Stimulated activated CD8-positive, alpha-beta memory T cell treated with anti-CD3 and anti-CD28 coated beads, Interleukin-4, amount 100 ng/mL, for 4 hours (primary cell): ENCODE measurements at places on chromosomes 12 and 14.

- DNase-seq, result no peak
Observed at GRCh38 chr14:53924753-53925152, 31.9 kb downstream of the BMP4 start.

GRCh38 chr12:57452937-57453509 lies 2.1 kb upstream of the INHBE start:
- DNase-seq, result no peak

- DNase-seq, result no peak
Observed at GRCh38 chr12:70110085-70110484, 133.1 kb upstream of the CNOT2 start.

DNA sequence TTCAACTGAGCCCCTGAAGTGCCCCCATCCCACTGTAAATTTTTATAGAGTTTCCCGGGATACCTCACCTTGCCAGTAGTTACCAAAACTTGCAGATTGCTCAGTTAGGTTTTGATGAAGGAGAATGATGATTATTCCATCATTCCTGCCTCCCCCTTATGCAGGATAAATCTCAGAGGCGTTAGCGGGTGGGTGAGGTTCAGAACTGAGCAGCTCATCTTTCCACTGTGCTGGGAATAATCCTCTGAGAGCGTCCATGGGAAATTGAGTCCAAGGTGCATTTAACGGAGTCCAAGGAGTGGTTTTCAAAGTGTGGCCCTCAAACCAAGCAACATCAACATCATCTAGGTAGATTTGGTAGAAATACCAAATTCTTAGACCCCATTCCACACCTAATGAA lies 18.7 kb downstream of the ACSM4 start:
- no peak for DNase-seq

- no peak for DNase-seq
Observed at GRCh38 chr12:3036901-3037600, 40.1 kb upstream of the TSPAN9 start.

DNA sequence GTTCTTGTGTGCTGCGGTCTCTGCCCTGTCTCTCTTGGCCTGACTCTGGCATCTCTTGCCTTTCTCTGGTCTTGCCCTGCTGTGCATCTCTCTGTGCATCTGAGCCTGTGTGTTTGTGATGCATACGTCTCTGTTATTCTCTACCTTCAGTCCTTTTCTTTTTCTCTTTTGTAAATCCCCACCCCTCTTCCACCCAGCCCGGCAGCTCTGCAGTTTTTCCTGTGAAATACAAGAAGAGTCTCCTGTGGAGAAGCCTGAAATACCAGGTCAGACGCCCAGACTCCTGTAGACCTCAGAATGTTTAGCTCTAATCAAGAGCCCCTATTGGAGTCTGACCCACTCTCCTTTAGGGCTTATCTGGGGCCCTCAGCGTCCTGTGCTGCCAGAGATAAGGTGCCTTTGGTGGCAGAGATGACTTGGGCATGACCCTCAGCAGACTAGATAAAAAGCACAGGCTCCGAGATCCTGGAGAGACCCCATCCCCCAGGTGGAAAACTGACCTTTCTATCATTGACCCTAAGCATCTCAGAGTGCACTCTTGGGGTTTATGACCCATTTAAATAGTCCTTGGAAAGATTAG lies 167.5 kb upstream of the SRRM4 start:
- DNase-seq, result no peak

GRCh38 chr12:108514468-108514972 lies 557 bp upstream of the FICD start:
- no peak for DNase-seq

- DNase-seq, result no peak
Observed at GRCh38 chr12:101018540-101018939, 191.5 kb downstream of the SLC5A8 start.

DNA sequence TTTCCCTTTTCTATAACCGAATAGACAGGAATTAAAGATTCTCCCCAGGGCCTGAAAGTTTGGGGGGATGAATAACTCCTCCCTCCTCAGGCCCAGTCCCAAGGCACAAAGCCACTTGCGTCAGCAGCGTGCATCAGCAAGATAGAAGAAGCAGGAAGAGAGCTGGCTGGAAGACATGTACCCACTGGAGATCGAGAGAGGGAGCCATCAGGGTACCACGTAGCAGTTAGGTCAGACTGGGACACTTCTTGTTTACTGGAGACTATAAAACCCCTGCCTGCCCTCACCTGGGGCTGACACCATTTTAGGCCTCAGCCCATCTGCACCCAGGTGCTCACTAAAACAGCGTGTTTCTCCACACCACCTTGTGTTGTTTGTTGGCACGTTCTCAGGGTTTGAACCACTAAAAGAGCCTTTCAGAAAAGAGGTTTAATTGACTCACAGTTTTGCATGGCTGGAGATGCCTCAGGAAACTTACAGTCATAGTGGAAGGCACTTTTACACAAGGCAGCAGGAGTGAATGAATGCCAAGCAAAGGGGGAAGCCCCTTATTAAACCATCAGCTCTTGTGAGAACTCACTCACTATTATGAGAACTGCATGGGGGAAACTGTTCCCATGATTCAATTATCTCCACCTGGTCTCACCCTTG lies 93.2 kb downstream of the TMTC3 start:
- no peak for DNase-seq

DNA sequence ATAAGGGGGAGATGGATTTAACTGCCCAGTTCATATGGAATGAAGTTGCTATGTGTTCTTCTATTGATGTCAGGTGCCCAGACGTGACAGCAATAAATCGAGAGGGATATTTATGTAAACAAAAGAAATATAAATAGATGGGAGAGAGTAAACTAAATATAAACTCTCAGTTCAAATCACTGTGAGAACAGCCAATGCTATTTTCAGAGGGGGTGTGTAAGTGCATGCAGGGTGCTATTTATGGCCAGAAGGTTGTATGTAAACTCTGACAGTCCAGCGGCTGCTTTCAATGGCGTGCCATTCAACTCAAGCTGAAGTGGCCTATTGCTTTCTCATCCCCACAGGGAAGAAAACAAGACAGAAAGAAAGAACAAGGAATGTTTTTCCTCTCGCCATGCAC lies 127.2 kb downstream of the KCNA5 start:
- DNase-seq, result no peak

- no peak for DNase-seq
Observed at GRCh38 chr12:1448336-1448735, 146.0 kb downstream of the FBXL14 start.

DNA sequence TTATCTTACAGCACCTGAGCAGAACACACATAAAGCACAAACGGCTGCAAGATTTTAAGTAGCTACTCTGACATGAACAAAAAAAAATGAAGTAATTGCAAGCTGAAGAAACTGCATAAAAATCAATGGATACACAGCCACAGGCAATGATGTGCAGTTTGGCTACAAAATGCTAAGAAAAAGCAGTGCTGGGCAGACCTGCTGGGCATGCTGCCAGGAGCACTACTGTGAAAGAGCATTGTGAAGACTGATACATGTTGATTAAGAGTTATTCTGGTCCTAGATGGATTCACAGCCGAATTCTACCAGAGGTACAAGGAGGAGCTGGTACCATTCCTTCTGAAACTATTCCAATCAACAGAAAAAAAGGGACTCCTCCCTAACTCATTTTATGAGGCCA lies 20.1 kb upstream of the RTN1 start:
- DNase-seq, result no peak

DNA sequence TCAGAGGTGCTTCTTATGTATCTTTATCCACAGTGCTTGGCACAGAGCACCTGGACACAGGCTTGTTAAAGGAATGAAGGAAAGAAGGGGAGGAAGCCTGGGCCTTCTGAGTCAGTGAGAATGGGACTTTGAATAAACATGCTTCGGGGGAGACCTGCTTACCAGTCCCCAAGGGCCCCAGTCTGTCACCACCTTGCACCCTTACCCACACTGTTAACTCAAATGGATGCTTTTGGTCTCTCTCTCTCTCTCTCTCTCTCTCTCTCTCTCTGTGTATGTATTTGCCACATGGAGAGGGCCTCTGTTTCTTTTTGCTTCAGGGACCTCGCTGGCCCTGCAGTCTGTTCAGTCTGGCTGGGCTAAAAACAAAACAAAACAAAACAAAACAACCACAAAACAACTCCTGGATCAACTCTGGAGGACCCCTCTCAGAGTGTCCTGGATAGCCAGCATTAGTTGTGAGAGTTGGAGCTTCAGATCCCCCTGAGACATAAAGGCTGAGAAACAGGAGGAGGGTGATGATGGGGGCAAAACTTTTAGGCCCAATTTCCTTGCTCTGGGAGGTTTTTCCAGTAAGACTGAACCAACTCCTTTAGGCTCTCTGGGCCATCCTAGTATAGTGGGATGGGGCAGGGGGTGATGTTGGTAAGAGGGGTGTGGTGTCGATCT lies 1.9 kb downstream of the KIF5A start:
- no peak for DNase-seq

- no peak for DNase-seq
Observed at GRCh38 chr14:69811868-69812252, 14.8 kb upstream of the SLC10A1 start.

DNA sequence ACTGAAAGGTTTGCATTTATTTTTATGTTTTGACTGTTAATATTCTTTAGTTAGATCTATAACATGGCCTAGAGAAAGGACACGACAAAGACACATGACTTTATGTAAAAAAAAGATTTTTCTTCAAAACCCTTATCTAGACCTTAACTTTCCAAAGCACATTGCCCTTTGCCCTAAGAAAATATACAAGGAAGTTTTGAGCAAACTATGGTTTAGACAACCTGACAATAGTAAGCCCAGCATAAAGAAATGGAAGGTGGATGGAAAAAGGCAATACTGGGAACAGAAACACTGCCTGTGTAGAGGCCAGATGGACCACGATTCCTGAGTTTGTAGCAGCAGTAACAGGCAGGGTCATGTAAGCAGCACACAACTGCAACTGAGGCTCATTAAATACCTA lies 724.0 kb downstream of the GALC start:
- DNase-seq, result no peak

DNA sequence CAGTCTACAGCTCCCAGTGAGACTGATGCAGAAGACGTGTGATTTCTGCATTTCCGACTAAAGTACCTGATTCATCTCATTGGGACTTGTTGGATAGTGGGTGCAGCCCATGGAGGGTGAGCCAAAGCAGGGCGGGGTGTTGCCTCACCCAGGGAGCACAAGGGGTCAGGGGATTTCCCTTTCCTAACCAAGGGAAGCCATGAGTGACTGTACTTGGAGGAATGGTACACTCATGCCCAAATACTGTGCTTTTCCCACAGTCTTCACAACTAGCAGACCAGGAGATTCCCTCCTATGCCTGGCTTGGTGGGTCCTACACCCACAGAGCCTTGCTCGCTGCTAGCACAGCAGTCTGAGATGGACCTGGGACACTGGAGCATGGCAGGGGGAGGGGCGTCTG lies 21.0 kb upstream of the ABCC9 start:
- DNase-seq, result no peak

GRCh38 chr12:26157001-26157400 lies 32.2 kb upstream of the BHLHE41 start:
- no peak for DNase-seq

GRCh38 chr12:102946042-102946441 lies 11.4 kb upstream of the ASCL1 start:
- DNase-seq, result no peak

- no peak for DNase-seq
Observed at GRCh38 chr12:113329022-113329790, 5.7 kb downstream of the SLC8B1 start.
